ENCODE measurements at places on chromosomes 5 and 9. TPM values are rescaled to one million over a fixed set of nuclear protein-coding genes. Genes with fewer than 3 reads are reported as not detected.
A peak's percentile ranks its signal among the peaks of the same experiment; 100 is the strongest.

- no peaks in the 10 kb centered on the region for H3K4me1 ChIP-seq
- H3K4me3 ChIP-seq: no peak overlapping the region
- DNase-seq: no peak
- H3K27me3 ChIP-seq: no peaks in the 10 kb centered on the region
These were observed 14.8 kb upstream of the PSMD5 start for GRCh38 chr9:120857481-120857880.

GRCh38 chr5:172544371-172545095, 90.2 kb upstream of the SH3PXD2B start:
- H3K27me3 ChIP-seq: no peaks in the 10 kb centered on the region
- H3K36me3 ChIP-seq: no peaks in the 10 kb centered on the region
- no peak overlapping the region for H3K4me3 ChIP-seq
- DNase-seq: peak; percentile 16
- H3K27ac ChIP-seq: no peak overlapping the region

DNA sequence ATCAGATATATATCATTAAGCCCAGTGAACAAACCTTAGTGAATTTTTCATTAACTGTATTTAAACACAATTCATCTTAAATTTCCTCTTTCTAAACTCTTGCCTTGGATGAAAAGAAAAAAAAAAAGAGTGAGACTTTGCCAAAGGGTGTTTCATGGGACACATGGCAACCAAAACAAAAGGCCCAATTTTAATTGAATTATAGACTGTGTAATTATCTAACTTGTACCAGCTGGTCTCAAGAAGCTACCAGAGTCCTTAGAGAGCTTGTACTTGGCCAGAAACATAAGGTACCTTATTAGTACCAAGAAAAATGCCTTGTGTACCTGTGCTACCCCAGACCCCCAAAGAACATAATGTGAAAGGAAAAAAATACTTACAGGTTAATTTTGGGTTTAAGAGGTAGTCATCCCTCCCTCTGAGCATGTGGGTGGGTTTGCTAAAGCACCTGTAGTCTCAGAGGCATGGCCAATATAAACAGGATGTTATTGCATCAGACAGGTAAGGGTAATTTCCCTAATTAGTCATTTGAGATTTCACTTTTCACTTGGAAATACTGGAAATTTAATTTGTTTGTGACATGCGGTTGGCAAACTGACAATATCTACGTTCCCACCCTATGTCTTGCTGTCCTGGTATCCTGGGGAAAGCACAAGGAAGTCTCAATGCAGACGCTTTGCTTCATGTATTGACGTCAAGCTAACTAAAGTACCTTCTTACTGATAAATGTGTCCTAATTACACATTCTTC, 90.1 kb downstream of the SNCAIP start:
- no peaks in the 10 kb centered on the region for H3K27me3 ChIP-seq
- H3K4me3 ChIP-seq: no peak overlapping the region
- H3K4me1 ChIP-seq: no peaks in the 10 kb centered on the region
- no peak overlapping the region for H3K27ac ChIP-seq

DNA sequence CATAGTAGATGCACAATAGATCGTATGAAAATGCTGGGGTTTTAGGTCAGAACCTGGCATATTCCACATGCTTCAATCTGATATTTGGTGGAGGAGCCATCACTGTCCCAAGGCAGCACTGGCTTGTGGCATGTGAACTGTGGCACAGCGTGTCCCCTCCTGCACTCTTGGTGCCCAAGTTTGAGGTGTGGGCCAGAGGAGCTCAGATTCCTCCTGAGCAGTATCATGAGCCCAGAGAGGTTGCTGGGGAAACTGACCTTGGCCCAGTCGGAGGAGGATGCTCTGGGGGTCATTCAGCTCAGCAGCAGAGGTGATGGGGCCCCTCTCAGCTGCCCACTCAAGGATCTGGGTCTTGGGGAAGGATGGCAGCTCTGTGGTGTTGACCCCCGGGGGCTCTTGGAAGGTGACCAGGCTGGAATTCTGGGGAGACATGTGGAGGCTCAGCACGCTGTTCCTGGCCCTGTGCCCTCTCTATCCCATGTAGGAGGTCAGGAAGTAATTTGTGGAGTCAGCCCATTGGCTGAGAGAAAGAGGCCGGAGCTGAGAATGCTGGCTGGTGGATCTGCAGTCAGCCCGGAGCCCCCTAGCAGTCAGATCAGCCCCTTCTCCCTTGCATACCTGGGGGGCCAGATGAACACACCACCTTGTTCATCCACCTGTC, 23.7 kb downstream of the FPGS start:
- H3K4me1 ChIP-seq: peaks cover 29% of the 10 kb centered on the region
- H3K4me3 ChIP-seq: no peak overlapping the region
- peaks cover 17% of the 10 kb centered on the region for H3K36me3 ChIP-seq
- peak; percentile 47 for DNase-seq

The SOHLH1 gene
- polyA plus RNA-seq: not detected

DNA sequence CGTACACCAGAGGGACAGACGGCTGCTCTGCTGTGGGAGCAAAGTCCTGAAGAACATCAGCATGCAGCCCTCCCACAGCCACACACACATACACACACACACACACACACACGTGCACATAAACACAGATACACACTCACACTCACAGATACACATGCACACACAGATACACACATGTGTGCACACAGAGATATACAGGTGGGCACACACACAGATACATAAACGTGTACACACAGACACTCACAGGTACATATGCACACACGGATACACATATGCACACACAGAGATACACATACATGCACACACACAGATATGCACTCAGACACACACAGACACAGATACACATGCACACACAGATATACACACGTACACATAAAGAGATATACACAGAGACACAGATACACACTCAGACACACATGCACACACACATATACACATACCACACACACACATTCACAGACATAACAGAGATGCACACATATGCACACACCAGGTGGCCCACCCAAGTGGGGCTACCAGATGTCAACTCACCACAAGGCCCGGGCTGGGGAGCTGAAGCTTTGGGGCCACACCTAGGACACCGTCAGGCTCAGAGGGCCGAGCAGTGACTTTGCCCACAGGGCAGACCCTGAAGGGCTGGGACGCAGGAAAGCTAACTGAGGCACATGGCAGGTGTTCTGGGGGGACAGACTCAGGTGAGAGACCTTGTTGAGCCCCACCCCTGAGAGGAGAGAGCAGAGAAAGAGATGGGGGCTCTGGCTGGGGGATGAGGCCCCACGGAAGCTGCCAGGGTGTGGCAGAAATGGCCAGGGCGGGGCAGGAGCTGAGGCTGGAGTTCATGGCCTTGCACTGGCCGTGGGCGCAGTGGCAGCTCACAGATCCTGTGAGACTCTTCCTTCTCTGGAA, 148.6 kb upstream of the PPP1R26 start:
- no peak overlapping the region for H3K4me3 ChIP-seq
- no peaks in the 10 kb centered on the region for H3K4me1 ChIP-seq
- DNase-seq: no peak
- H3K36me3 ChIP-seq: no peaks in the 10 kb centered on the region

The LCN9 gene
- not detected for polyA plus RNA-seq

The OR1Q1 gene
- not detected for polyA plus RNA-seq

GRCh38 chr5:52702877-52703276, 84.8 kb upstream of the ITGA1 start:
- no peaks in the 10 kb centered on the region for H3K4me1 ChIP-seq
- no peak overlapping the region for H3K4me3 ChIP-seq
- H3K27ac ChIP-seq: peak overlapping the region; percentile 5
- no peaks in the 10 kb centered on the region for H3K36me3 ChIP-seq
- no peak for DNase-seq

The CCL21 gene
- polyA plus RNA-seq: 42.8 TPM

DNA sequence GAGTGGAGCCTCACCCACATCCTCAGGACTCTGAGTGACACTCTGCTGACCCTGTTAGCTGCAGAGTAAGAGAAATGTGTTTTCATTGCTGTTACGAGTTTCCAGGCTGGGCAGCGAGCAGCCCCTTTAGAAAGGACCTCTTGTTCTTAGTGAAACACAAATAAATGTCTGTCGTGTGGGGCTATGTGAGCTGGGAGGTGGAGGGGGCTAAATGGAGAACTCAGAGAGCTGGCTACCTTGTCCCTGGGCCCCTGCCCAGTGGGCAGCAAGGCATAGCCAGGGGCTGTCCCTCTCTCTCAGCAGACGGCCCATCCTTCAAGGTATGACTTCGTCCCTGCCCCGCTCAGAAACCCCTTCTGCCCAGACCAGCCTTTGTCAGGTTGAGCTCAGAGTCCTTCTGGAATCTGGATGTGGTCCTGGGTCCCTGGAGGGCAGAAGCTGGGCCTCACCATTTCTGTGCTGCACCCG, 10.2 kb downstream of the DCANP1 start:
- no peak for DNase-seq
- H3K27ac ChIP-seq: no peak overlapping the region
- H3K36me3 ChIP-seq: no peaks in the 10 kb centered on the region

GRCh38 chr5:142644127-142644526, 41.8 kb downstream of the FGF1 start:
- no peak overlapping the region for H3K4me3 ChIP-seq
- peak overlapping the region; percentile 36 for H3K27ac ChIP-seq
- DNase-seq: no peak
- H3K36me3 ChIP-seq: no peaks in the 10 kb centered on the region

DNA sequence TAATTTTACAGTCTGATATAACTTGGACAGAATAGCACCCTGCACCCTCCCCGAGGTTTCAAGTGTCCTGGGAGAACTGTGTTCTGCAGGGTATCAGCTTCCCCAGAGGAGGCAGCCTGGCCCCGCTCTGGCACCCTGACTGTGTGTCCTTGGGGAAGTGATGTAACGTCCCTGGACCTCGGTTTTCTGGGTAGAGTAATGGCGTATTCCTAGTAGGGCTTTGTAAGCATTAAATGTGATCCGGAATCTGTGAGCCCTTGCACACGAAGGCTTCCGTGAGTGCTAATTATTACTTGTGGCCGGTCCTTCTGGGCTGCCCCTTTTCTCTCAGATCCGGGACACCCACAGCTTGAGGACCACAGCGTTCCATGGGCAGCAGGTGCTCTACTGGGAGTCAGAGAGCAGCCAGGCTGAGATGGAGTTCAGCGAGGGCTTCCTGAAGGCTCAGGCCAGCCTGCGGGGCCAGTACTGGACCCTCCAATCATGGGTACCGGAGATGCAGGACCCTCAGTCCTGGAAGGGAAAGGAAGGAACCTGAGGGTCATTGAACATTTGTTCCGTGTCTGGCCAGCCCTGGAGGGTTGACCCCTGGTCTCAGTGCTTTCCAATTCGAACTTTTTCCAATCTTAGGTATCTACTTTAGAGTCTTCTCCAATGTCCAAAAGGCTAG, 1.0 kb upstream of the CACFD1 start:
- no peak overlapping the region for H3K27ac ChIP-seq
- H3K36me3 ChIP-seq: no peaks in the 10 kb centered on the region
- peak overlapping the region; percentile 80 for H3K4me3 ChIP-seq
- H3K4me1 ChIP-seq: peaks cover 6% of the 10 kb centered on the region

GRCh38 chr5:137994556-137994955, 38.3 kb downstream of the FAM13B start:
- H3K4me3 ChIP-seq: no peak overlapping the region
- no peak for DNase-seq
- H3K27ac ChIP-seq: no peak overlapping the region
- no peaks in the 10 kb centered on the region for H3K36me3 ChIP-seq

GRCh38 chr5:58077966-58078365, 381.9 kb downstream of the PLK2 start:
- H3K4me1 ChIP-seq: peaks cover 4% of the 10 kb centered on the region
- no peaks in the 10 kb centered on the region for H3K36me3 ChIP-seq
- H3K27ac ChIP-seq: no peak overlapping the region

The NUTM2G gene
- not detected for polyA plus RNA-seq

The NRG2 gene
- 4.6 TPM for polyA plus RNA-seq

DNA sequence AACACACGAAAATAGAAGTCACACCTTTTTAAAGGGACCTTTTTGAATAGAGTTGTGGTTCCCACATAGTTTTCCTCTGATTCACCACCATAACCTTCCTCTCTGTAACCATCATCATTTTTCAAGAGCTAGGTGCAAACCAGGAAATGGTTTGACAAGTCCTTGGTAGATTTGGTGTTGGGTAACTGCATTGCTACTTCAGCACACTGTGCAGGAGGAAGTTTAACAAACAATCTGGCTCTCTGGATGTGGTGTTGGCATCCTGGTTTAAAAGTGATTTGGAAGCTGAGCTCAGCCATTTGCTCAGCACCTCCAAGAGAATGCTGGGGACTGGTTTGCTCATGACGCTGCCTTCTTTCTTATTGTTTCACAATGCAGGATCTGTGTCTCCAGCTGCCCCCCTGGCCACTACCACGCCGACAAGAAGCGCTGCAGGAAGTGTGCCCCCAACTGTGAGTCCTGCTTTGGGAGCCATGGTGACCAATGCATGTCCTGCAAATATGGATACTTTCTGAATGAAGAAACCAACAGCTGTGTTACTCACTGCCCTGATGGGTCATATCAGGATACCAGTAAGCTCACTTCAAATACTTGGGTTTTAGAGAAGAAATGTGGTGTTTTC, 213.1 kb downstream of the RFK start:
- no peaks in the 10 kb centered on the region for H3K27me3 ChIP-seq
- H3K36me3 ChIP-seq: no peaks in the 10 kb centered on the region
- no peak for DNase-seq

The SLC1A1 gene
- 19.6 TPM for polyA plus RNA-seq

DNA sequence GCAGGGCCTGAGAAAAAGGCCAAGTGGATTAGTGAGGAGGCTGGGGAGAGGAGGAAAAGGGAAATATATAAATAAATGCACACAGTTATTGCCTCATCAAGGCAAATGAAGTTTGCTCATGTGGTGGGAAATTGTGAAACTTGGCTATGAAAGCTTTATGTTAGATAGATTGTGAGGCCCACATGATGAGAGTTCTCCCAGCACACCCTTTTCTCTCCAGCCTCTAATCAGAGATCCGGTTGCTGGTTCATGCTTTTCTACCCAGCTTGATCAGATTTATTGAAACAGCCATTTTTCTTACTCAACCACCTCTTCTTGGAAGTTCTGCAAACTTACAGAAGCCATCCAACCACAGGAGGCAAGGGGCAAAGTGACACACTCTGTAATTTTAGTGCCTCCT, 125.8 kb upstream of the KLF4 start:
- H3K4me1 ChIP-seq: peaks cover 3% of the 10 kb centered on the region
- no peak overlapping the region for H3K27ac ChIP-seq
- no peak for DNase-seq
- no peaks in the 10 kb centered on the region for H3K36me3 ChIP-seq

DNA sequence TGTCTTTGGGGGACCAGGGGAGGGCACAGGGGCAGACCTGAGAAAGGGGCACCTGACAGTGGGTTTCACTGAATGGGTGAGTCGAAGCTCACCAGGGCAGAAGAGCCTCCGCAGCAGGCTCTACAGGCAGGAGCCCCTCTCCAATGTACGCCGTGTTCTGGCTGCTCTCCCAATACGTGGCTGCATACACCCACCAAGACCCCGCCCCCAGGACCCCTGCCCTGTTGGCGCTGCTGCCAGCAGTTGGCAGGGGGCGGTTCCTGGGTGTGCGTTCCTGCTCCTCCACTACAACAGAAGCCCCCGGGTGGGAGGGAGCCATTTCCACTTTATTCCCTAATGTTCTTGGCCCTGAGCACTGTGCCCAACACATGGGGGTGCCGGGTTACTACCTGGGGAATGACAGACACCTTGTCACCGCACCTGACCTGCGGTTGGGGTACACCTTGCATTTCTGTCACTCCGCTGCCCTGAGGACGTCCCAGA, 30.3 kb downstream of the SARDH start:
- H3K27me3 ChIP-seq: no peaks in the 10 kb centered on the region
- no peak overlapping the region for H3K4me3 ChIP-seq
- no peaks in the 10 kb centered on the region for H3K36me3 ChIP-seq
- H3K4me1 ChIP-seq: no peaks in the 10 kb centered on the region
- peak overlapping the region; percentile 74 for H3K27ac ChIP-seq
- DNase-seq: no peak

GRCh38 chr5:146921225-146921624, 42.7 kb upstream of the PPP2R2B start:
- no peaks in the 10 kb centered on the region for H3K27me3 ChIP-seq
- H3K36me3 ChIP-seq: no peaks in the 10 kb centered on the region
- no peak overlapping the region for H3K27ac ChIP-seq
- peak; percentile 6 for DNase-seq
